ENCODE measurements at places on chromosomes 6 and 20. TPM values are rescaled to one million over a fixed set of nuclear protein-coding genes. Genes with fewer than 3 reads are reported as not detected.

The HDGFL1 gene
- total RNA-seq, result not detected

The BANF2 gene
- total RNA-seq, result not detected

The VSTM2L gene
- not detected for total RNA-seq

The PNLDC1 gene
- total RNA-seq, result not detected

The PAK5 gene
- under 0.01 TPM for total RNA-seq

The NFKBIL1 gene
- total RNA-seq, result 24.7 TPM

The GPSM3 gene
- total RNA-seq, result 6.9 TPM

The GPANK1 gene
- total RNA-seq, result 11.5 TPM

The RAET1G gene
- under 0.01 TPM for total RNA-seq

The ELOVL4 gene
- 0.13 TPM for total RNA-seq

The GSTA2 gene
- not detected for total RNA-seq

The OR12D1 gene
- not detected for total RNA-seq

The TCF15 gene
- total RNA-seq, result 0.77 TPM

The MOG gene
- not detected for total RNA-seq

The KHDC1L gene
- not detected for total RNA-seq

Measured in dermis microvascular lymphatic vessel endothelial cell (primary cell).